ENCODE measurements at places on chromosomes 2 and 18.
A peak's percentile ranks its signal among the peaks of the same experiment; 100 is the strongest.

GRCh38 chr18:73007195-73007914 lies 139.6 kb upstream of the NETO1 start:
- DNase-seq: no peak

DNA sequence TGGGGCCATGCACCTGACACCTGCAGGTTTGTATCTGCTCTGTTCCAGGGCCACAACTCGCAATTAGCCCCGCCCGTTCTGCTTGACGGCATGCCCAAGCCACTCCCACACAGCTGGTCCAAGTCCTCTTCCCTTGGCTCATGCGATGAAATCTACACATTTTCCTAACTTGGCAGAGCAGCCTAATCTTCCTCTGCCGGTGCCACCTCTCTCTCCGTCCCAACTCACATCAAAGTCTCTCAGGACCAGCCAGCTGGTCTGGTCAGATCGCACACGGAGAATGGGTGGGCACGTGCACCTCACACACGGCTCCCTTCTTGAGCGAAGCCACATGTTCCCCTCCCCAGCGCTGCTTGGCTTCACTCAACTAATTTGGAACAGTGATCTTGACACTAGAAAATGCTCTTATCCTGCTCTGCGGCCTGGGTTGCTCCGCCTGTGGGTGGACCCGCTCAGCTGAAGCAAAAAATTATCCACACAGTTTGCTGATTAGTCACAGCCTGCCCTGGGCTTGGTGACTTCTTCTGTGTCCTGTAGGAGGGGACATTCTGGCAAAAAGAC lies 176.7 kb downstream of the NRP2 start:
- DNase-seq: no peak

DNA sequence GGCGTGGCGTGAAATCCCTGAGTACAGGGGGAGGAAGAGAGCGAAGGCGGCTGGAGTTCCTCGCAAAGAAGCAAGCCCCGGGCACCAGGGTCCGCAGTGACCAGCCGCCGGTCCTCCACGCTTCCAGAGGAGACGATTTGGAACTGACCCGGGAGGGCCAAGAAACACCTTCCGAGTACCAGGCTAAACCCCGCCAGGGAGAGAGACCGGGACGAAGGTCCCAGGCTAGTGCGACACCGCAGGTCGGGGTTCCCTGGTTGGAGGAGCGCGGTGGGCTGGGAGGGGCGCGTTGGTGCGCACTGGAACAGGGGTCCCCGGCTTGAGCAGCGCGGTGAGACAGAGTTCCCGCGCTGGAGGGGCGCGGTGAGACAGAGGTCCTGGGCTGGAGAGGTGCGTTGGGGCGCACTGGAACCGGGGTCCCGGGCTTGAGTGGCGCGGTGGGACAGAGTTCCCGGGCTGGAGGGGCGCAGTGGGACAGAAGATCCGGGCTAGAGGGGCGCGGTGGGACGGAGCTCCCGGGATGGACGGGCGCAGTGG lies 901 bp downstream of the WDFY1 start:
- peak; percentile 17 for DNase-seq

- no peak for DNase-seq
Observed at GRCh38 chr18:27948986-27949385, 227.9 kb downstream of the CDH2 start.

DNA sequence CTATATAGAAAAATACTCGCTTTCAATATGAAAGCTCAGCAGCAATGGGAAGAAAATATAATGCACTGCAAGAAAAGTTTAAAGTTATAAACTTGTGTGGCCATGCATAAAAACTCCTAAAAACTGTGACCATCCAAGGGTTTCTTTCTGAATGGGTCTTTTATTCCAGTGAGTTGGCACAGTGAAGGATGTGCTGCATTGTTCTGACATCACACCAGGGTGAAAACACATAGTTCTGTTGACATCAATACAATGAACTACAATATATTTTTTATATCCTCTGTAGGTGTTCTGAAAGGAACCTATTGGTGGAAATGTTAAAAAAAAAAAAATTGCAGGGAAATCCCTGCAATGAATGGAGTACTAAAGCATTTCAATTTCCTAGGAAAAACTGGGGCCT lies 80.2 kb downstream of the CDH20 start:
- no peak for DNase-seq

- DNase-seq: no peak
Observed at GRCh38 chr2:173649527-173650219, 295.0 kb downstream of the CDCA7 start.

GRCh38 chr2:75522543-75523312 lies 38.0 kb downstream of the EVA1A start:
- no peak for DNase-seq

- no peak for DNase-seq
Observed at GRCh38 chr2:101832114-101832513, 134.6 kb downstream of the MAP4K4 start.

DNA sequence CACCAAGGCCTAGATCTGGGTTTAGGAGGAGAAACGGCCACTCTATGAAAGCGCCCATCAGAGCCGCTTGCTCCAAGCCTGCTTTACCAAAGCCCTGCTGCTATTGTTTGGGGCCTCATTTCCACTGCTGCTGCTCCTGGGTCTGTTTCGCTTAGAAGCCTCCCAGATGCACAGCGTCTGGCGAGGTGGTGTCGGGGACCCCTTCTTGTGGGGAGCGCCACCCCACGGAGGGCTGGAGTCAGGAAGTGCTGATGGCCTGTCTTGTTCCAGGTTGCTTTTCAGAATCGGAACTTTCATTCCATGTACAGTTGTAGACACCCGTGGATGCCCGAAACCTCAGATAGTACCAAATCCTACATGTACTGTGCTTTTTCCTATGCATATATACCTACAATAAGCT lies 204.9 kb upstream of the TWIST2 start:
- no peak for DNase-seq

DNA sequence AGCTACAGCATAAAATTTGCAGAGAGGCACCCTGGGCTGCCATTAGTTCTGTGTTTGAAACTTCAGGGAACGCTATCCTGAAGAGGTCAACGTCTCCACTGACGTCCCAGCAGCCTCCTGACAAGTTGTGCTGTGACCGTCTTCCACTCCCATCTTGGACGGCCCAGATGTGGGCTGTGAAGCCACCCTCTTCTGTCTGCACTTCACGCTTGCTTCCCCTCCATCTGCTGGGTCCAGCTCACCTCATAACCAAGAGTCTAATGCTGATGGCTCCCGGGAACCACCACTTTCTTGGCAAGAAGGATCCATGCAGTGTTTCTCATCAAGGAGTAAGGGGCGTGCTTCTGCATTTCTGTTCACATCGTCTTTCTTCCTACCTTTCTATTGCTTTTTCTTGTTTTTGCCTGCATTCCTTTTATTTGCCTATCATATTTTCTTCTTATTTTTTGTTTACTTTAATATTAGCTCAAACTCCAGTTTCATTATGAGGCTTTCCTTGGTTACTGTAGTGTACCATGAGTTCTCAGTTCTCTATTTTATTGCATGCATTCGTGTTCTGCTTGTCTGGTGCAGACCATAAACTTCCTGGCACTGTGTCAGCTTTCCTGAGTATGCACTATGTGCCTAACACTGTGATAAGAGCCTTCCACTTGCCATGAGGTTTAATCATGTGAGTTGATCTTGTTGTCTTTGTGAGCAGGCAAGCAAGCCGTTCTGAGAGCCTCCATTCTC lies 631.8 kb upstream of the RAB6C start:
- DNase-seq: no peak

GRCh38 chr2:63654959-63655358 lies 66.2 kb downstream of the MDH1 start:
- no peak for DNase-seq

DNA sequence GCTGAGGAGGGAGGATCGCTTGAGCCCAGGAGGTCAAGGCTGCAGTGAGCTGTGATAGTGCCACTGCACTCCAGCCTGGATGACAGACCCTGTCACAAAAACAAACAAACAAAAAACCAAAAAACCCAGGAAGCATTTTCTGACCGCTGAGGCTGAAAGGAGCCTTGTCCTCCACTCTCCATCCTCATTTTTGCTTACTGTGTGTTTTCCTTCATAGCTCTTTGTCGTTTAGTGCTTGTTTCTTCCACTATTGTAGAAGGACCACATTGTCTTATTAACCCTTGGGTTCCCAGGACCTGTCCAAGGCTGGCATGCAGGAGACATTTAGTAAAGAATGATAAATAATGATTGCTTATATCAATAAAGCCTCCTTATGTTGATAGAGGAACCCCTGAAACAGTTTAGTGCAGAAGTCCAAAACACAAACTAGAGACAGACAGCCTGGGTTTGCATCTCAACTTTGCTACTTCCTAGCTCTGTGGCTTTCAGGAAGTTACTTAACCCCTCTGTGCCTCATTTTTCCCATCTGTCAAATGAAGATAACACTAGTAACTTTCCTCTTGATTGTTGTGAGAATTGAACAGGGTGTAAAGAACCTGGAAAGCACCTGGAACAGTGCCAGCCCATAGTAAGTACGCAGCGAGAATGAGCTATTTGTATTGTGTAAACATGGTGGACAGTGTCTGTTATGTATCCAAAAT lies 126.0 kb downstream of the LPIN1 start:
- no peak for DNase-seq

DNA sequence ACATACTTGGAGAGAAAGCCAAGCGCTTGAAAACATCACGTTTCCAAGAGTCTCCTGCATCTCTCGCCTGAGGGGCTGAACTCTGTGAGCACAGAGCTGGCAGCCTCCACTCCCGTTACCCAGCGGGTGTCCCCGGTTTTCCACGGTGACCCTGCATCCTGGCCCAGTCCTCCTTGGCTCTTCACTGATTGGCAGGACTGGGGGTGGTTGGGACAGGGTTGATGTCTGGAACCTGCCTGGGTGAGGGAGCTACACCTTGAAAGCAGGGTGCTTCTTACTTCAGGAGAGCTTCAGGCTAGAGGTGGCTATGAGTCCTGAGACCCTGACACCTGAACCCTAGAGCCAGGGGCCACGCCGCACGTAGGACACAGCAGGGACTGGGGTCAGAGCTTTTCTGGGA lies 234.1 kb downstream of the DYSF start:
- no peak for DNase-seq

DNA sequence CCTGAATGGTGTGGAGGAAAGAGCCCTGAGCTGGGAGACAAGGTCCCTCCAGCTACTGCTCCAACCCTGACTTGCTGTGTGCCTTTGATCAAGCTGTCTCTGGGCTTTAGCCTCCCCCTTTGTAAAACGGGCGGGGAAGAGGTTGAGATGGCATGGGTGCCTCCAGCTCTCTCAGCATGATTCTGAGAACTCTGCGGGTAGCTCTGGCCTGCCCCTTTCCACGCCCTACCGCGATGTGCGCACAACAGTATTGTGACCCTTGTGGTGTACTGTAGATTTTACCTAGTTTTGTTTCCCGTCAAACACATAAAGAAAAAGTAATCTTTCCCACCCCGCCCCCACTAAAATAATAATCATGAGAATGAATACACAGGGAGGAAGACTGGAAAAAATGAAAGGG lies 5.3 kb downstream of the CD8A start:
- peak; percentile 93 for DNase-seq

- DNase-seq: peak; percentile 29
Observed at GRCh38 chr2:237471438-237472186, 15.4 kb upstream of the MLPH start.

DNA sequence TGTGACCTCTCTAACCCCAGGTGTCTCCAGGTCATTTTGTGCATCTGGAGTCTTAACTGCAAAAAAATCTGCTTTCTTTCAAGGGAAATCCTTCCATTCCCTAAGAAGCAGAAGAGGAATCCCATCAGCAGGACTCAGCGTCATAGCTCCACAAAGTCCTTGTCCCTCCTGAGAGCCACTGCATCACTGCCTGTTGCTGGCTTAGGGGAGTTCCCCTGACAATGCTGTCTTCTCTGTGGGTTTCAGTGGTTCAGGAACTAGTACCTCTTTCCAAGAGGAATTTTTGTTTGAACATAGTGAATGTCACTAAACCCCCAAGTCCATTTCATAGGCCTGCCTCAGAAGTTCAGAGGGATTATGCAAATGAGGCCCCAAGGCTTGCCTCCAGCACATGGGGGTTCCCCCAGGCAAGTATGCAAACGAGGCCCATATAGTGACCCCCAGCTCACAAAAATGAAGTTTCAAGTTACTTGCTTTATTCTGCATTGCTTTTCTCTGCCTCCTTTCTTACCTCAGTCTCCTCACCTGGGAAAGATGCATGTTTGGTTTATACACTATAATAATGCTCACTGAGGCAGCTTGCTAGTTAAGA lies 513.9 kb upstream of the MEX3C start:
- no peak for DNase-seq

DNA sequence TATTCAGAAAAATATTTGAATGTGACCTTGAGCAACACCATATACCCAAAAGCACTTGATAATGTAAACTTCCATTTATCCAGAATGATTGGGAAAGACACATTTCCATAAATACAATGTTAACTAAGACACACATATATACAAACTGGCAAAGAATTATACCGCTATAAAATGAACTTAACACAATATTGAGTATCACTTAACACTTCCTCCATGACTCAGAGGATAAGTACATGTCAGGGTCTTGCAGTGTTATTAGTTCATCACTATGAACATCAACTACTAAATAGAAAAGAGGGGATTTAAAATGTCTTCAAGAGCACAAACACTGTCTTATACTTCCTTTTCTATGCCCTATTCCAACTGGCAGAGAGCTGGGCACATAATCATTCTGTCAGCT lies 18.6 kb downstream of the WDSUB1 start:
- no peak for DNase-seq

DNA sequence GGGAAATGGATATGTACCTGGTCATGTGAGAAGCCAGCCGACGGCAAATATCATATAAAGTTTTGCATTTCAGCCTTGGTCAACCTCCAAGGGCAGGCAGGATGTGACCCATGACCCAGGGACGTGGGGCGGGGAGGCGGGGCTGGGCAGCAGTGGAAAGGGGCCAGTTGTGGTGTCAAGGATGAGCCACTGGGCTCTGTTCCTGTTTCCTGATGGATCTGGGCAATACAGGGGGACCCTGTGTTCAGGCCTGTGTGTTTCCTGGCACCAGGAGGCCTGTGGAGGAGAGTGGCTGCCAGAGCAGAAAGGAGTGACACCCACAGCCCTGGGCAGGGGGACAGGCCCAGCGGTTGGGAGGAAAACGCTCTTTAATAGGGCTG lies 106.9 kb downstream of the GATA6 start:
- DNase-seq: no peak

DNA sequence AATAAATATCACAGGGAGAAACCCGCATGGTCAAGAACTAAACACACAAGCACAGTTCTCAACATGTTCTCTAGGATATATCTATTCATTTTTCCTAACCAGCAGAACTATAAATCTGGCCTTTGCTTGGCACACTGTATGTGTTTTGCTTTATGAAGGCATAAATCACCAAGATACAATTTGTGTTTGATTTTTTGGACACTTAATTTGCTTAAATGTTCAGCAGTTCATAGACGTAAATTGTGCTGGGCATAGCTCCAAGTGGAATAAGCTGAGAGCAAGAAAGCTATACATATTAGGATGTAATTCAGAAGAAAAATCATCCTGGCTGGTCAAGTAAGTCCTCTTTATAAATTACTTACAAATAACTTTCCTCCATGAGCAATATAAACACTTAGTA lies 341.5 kb upstream of the ATP5MC3 start:
- DNase-seq: no peak

GRCh38 chr2:121390082-121390692 lies 105.2 kb upstream of the TFCP2L1 start:
- DNase-seq: no peak

- no peak for DNase-seq
Observed at GRCh38 chr18:22783662-22784076, 149.5 kb upstream of the RBBP8 start.

All from naive thymus-derived CD8-positive, alpha-beta T cell (primary cell).